ENCODE measurements at places on chromosomes 3 and 15.
A peak's percentile ranks its signal among the peaks of the same experiment; 100 is the strongest.

- DNase-seq = no peak
Measured at GRCh38 chr15:75671730-75672602, 24.3 kb downstream of the SNX33 start.

- DNase-seq = no peak
Measured at GRCh38 chr3:71546821-71547220, 36.7 kb downstream of the FOXP1 start.

DNA sequence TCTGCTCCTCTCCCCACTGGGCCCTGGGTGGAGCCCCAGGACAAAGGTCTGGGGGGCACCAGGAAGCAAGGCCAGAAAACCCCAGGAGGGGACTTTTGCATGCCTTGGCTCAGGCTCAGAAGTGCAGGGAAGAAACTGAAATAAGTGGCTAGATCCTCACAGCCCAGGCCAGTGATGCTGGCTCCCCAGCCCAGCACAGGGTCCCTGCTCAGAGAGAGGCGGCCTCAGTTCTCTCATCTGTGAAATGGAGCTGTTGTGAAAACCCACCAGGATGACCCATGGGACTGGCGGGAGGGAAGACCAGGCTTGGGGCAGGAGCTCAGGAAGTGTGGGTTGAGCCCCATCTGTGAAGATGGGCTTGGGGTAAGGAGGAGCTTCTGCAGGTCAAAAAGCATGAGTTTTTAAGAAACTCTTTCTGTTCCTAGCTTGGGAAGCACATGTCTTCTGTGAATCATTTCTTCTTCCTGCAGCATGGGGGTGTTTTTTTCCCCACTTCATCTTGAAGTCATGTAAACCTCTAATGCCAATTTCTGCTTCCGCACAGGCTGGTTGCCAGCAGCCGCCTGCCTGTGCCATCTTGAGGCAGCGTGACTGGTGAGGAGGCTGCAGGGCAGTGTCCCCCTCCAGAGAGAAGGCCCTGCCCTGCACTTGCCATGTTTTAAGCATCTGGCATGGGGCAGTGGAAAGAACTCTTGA lies 118.6 kb downstream of the SMAD6 start:
- no peak for DNase-seq

- no peak for DNase-seq
Measured at GRCh38 chr3:157093096-157093495, 66.9 kb downstream of the CCNL1 start.

DNA sequence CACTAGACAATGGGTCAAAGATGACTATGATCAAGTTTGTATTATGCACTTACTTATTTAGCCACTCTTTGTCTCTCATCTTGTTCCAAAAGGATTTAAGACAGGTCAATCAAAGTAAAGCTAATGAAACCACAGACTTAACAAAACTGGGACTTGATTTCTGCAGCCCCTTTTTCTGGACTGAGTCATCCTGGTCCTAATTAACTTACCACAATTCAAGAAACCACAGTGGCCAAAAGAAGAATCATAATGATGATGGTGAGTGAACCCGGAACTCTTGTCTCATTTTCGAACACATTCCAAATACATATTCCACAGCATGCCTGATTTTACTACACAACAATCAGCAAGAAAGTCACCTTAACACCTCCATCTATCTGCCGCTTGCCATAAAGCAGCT lies 1333.0 kb downstream of the ROBO1 start:
- no peak for DNase-seq

GRCh38 chr15:58065445-58066041 lies at the start of gene ALDH1A2:
ALDH1A2 (minus strand) TSS chr15:58065711; CDS start chr15:58065650, 61 bp downstream.
- DNase-seq = peak; percentile 12

DNA sequence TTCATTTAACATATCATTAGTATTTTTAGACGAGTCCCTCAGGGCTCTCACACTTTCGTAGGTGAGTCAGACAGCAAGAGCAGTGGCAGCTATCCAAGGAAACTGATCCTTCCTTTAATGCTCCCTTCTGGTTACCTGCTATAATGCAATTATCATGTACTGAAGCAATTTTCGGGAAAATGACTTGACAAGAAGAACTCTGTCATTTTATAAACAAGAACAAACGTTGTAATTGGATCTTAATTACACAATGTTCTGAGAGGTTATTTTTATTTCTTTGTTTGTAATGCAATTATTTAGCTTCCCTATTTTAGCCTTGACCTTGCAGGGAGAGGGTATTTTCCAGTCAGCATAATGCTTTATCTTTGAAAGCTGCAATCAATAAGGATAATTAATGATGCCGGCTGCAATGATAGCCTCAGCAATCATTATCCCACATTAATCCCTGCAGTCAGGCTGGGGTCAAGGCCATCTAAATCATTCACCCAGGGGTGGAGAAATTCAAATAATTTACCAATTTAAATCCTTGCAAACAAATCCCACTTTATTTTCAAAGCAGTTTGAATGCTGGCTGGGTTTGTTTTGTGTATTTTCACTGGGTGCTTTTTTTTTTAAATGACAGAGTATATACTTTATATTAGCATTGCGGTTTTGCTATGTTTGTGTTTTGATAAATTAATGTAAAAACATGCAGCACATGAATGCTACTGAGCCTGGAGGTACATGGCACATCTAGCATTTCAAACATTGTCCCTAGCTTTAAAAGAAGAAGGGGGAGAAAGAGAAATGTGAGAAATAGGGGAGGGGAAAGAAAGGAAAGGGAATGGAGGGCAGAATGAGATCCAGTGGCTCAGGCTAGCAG lies 249.9 kb downstream of the SHOX2 start:
- DNase-seq = no peak

GRCh38 chr3:128505771-128506170 lies 12.8 kb upstream of the GATA2 start:
- no peak for DNase-seq

GRCh38 chr15:92847841-92848240 lies 52.3 kb upstream of the CHD2 start:
- no peak for DNase-seq

DNA sequence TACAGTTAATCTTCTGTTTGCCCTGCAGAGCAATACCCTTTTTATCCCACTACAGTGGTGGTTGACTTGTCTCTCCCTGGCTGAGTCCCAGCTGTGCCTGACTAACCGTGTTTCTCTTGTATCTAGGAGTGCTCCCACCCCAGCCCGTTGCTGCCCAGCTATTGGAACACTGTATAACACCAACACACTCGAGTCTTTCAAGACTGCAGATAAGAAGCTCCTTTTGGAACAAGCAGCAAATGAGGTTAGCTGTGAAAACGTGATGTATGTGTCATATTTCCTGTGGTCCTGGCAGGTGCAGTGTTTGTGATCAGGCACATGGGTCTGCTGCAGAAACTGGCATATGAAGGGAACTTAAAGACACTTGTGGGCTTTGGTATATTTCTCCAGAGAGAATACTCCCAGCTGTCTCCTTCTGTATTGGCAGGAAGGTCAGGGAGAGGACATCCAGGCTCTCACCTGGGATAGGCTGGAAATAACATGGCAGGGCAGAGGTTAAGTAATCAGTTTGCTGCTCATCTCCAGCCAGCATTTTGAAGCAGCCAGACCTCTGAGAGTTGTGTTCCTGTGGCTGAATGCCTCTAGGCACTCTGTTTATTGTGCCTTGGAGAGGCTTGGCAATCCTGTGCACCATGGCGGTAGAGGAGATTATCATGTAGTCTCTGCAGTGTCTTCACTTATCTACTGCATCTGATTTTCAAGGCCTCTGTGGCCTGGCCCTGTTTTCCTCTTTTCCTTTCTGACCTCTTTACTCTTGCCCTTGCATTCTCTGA lies 34.8 kb downstream of the ATG7 start:
- DNase-seq = peak; percentile 18

- DNase-seq = no peak
Measured at GRCh38 chr3:30082652-30083051, 523.7 kb upstream of the TGFBR2 start.

DNA sequence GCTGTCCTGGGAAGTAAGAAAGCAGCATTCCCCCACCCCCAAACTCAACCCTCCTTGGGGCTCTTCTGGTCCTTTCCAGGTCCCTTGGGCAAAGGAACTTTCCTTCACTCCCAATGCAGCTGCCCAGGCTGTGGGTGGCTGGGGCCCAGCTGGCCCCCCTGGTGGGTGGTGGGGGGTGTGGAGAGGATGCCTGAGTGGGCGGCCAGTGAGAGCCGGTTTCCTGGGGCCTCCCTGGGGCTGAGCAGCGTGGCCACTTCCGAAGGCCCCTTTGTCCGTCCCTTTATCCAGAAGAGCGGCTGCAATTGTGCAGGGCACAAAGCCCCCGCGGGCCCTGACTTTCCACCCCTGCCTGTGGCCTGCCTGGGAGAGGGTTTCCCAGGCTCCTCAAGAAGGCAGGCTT lies 61.0 kb downstream of the RHCG start:
- no peak for DNase-seq

DNA sequence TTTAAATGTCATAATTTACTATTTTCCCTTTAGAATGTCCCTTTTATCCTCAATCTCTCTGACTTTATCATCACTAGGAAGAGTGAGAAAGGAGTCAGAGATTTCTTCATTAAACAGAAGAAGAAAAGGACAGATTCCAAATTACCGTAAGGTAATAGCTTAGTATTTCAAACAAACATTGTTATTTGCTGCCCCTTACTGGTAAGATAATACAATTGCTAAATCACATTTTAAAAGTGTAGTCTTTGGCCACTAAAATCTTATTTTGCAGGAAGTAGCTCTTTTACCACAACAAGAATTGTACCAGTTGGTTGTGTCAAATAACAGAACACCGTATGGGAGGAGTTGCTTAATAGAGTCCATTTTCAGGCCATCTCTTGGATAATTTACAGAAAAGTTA lies 53.7 kb downstream of the CGGBP1 start:
- no peak for DNase-seq

DNA sequence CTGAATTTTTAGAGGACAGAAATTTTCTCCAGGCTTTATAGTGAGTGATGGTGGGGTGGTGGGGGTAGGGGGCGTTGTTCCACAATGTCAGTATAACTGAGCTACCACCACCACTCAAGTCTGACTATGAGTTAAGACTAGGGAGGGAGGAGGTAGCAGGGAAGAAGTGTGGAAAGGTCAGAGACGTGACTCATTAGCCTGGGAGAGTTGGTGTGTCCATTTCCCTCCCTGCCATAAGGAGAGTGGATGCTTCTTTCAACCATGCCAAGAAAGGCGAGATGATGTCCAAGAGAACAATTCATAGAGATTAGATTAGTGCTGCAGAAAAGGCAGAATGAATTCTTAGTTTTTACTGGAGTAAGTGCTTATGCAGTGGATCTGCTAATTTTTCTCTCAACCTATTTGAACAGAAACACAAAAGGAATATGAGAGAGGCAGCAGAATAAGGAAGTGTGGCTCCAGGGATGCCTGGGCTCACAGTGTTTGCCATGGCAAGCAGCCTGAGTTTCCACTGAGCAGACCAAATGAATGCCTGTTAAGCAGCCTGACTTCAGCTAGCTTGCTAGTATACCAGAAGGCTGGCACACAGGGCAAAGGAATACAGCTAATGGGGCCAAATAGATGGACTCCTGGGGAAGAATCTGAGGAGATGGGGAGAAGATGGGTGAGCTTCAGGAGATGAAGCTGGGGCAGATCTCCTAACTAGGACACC lies 708.9 kb downstream of the NTRK3 start:
- DNase-seq = no peak

GRCh38 chr15:71780115-71780976 lies 30.0 kb upstream of the NR2E3 start:
- DNase-seq = peak; percentile 36

DNA sequence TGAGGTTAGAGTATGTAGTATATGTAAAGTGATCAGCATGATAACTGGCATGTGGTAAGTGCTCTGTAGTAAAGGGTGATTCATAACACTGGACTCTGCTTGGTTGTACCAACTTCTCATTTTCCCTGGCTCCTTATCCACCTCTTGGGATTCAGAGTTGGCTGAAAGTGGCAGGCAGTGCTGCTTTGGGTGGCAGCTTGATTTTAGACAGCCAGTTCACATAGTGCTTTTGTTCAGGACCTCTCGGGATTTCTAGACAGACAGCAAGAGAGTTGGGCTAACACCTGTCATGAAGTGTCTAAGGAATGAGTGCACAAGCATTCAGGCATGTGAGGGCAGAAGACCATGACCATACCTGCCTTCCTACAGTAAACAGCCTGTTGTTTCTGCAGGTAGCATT lies 69.0 kb downstream of the RBM6 start:
- no peak for DNase-seq

- no peak for DNase-seq
Measured at GRCh38 chr3:186417791-186418190, 55.8 kb upstream of the DGKG start.

GRCh38 chr3:196498297-196498696 lies 5.3 kb downstream of the RNF168 start:
- no peak for DNase-seq

GRCh38 chr3:15877813-15878212 lies 80.0 kb upstream of the ANKRD28 start:
- DNase-seq = no peak

DNA sequence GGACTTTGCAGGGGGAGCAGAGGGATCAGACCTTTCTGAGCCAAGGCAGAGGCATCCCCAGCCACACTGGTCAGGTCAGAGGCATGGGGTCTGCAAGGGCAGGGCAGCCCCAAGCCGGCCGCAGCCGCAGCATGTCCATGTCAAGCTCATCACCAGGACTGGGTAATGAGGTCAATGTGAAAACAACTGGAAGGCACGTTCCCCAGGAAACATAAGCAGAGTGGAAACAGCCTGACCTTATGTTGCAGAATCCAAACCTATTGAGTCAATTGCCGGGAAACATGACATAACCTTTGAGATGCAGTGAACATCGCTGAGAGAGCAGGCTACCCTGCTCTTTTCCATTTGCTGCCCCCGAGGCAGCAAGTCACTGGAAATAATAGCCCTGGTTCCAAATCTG lies 315.1 kb upstream of the IGF1R start:
- no peak for DNase-seq

DNA sequence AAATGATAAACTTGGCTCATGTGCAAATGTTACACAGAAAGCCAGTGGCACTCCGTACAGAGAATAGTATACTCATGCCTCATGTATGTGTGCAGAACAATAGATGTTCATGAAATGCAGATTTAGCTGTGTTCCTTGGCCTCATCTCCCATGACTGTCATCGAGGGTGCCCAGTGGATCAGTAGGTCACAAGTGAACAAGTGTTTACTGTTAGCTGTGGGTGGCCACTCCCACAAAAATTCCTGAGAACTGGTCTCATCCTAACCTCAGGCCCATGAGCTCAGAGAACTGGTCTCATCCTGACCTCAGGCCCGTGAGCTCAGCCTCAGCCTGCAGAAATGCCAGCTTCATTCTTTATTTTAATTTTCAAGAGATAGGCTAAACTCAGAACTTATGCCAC lies 124.1 kb downstream of the GADL1 start:
- no peak for DNase-seq

GRCh38 chr15:80695911-80696661 lies 976 bp downstream of the ABHD17C start:
- peak; percentile 17 for DNase-seq

- DNase-seq = no peak
Measured at GRCh38 chr3:197450308-197450707, 105.5 kb downstream of the BDH1 start.

- no peak for DNase-seq
Measured at GRCh38 chr3:23915537-23916108, 1.2 kb downstream of the NKIRAS1 start.

DNA sequence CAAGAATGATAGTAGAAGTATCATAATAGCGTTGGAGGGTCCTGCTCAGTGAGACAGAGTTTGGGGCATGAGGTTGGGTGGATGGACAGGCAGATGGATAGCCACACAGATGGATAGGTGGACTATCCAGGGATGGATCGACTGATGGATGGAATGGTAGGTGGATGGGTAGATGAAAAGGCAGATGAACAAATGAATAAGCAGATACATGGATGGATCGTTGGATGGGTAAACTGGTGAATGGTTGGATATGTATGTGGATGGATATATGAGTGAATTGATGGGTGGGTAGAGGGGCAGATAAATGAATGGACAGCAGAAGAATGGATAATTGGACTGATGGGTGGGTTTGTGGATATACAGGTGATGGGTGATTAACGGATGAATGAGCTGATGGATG lies 9.5 kb downstream of the CPNE9 start:
- no peak for DNase-seq

Data from activated CD8-positive, alpha-beta memory T cell treated with anti-CD3 and anti-CD28 coated beads, Interleukin-2, amount 50 U/mL, for 4 hours (primary cell).